ENCODE measurements at places on chromosomes 1 and 21.

GRCh38 chr1:109025694-109026093 lies 16.2 kb downstream of the WDR47 start:
- DNase-seq, result no peak

DNA sequence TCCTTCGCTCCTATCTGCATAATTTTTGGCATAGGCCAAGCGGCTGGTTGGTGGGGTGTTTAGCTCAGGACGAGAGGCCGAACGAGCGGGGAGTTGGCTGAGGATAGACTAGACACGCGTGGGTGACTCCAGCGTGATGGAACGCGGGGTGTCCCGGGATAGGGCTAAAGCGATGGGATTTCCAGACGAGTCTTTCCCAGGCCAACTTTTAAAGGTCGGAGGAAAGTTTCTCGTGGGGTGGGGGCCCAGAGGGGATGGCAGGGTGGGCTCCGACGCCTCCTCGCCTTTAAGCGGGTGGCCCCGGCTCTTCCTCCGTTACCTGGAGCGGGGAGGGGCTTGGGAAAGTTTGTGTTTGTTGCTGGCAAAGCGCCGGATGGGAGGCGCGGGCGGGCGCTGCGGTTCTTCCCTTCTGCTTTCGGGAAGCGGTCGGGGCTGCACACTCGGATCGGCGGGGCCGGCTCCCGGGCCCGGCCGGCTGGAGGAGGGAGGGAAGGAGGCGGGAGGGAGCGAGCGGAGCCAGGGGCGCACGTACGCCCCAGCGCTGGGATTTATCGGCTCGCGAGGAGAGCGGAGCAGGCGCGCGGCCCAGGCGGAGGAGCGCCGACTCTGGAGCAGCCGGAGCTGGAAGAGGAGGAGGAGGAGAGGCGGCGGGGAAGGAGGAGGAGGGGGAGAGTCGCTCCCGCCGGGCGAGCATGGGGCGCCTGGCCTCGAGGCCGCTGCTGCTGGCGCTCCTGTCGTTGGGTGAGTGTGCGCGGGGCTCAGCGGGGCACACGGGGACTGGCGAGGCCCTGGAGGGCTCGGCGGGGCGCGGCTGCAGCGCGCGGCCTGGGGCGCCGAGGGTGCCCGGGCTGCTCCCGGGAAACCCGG lies at the start of gene PTGFRN:
PTGFRN (plus strand) TSS at position 405 of the 867 bp plus-strand sequence; CDS start at position 693, 288 bp downstream.
- no peak for DNase-seq

DNA sequence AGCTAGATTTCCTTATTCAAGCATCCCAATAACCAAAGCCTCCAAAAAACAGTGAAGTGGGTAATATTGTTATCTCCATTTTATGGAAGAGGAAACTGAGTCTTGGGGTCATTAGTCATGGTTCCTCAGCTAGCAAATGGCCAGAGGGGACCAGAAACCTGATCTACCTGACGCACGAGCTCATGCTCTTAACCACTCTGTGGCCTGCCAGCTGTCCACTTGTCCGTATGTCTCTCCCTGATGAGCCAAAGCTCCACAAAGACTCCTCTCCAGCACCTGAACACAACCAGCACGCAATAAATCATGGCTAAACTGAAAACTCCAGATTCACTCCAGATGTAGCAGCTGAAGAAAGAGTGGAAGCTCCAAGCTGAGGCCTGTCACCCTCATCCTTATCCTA lies 5.8 kb downstream of the CAPN8 start:
- no peak for DNase-seq

DNA sequence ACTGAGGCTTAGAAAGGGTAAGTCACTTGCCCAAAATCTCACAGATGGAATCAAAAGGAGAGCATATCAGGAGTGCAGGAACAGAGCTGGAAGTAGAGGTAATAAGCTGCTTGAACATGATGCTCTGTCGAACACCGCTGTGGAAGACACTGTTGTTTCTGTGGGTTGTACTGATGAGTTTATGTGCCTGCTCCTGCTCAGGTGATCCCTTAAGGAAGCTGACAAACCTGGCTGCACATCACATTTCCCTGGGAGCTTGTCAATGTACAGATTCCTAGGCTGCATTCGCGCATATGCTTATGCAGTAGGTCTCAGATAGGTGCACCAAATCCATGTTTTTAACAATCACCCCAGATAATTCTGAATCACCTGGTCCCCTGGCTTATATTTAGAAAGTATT lies 79.7 kb downstream of the ZNF326 start:
- DNase-seq, result no peak

- no peak for DNase-seq
Observed at GRCh38 chr1:214146523-214146922, 134.4 kb upstream of the SMYD2 start.

- no peak for DNase-seq
Observed at GRCh38 chr1:6218375-6219164, 12.7 kb downstream of the RNF207 start.

DNA sequence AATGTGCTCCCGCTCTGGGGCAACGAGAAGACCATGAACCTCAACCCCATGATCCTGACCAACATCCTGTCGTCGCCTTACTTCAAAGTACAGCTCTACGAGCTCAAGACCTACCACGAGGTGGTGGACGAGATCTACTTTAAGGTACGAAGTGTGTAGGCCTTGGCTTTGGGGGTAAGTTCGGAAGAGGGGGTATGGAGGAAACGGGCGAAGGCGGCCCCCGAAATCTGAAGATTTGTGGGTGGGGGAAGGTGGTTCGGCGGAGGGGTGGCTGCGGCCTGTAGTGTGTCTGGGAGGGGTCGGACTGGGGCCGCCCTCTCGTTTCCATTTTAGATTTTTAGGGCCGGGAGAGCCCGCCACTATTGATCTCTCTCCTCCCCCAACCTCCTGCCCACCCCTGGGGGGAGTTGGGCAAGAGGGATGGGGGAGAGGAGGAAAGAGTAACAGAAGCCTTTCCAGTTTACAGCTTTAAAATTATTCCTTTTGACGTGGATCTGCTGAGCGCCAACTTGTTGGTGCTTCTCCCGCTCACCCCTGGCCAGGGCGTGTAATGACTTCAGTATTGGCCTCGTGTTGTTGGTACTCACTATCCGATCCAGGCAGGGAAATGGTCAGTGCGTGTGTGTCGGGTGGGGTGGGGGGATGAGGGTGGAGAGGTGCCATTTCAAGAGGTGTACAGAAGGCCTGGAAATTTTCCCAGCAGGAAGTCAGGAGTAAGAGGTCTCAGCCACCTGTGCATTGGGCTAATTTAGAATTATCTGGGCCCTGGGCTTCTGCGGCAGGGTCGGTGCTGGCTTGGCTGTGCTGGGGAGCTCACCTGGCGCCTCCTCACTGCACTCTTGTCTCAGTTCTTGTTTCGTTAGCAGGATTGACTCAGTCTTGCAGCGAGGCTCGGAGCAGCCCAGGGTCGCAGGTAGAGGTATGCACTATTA lies 880 bp downstream of the PRPF38B start:
- peak; percentile 8 for DNase-seq

DNA sequence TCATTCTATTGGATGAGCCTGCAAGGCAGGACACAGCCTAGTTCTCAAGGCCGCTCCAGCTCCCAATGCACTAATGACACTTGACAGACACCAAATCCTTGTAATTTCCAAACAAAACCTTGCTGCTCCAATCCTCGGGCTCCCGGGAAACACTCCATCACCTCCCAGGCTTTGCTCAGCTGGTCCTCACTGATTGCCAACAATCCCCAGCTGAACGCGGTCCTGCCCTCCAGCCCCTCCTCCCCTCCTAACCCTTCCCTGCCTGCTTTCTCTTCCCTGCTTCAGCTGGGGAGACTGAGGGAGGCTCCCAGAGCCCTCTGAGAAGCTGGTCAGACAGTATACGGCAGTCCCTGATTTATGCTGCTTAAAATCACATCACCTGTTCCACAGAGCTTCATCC lies 114.4 kb upstream of the TNR start:
- DNase-seq, result no peak

DNA sequence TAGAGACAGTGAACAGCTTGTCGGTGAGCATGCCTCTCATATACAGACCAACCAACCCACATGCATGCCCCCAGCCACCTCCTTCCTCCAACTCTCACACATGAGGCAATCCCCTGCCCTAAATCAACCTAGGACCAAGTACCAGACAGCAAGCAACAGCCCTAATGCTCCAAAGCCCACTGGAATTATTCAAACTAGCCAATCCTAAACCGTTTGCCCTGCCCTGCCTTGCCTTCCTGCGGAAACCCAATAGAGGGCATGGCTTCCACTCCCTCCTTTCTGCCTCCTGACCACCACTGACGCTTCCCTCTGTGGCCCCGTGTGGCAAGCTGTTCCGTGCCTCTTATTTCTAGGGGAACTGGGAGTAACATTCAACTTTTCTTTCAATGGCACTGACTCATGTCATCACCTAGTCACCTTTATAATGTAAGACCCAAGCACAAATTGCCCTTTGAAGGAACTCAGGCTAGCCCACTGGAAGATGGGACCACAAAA lies 129.3 kb upstream of the GJB5 start:
- no peak for DNase-seq

GRCh38 chr1:119286587-119287181 lies 81.9 kb upstream of the HAO2 start:
- no peak for DNase-seq

DNA sequence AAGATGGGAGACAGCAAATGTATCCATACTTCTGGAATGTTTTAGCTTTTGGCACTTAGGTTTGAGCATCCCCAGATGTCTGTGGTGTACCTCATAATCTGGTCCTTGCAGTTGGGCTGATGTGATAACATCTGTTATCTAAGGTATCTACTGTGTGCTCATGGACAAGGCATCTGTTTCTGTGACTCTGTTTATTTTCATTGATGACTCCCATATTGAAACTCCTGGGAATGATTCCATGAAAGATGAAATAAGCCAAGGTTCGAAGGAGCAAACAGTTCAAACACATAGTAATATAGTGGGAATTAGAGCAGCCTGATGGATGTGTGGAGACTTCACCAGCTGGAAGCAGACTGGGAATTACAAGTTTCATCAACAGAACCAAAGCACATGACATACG lies 20.7 kb upstream of the TRIM45 start:
- no peak for DNase-seq

DNA sequence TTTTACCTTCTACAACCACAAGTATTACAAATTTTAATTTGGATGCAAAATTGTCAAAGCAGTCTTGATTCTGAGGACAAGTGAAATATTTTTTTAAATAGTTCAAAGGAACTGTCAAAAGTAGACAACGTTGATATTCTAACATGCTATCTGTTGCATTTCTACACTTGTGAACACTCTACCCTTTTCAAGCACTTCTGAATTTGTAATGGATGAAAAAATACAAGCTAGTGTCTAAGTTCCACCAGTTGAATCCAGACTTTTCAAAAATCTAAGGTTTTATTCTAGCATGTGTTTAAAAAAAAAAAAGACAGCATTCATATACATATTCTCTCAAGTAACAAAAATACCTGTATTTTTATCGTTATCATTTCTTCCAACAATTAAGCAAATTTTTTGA lies 2.1 kb downstream of the ARID4B start:
- no peak for DNase-seq

DNA sequence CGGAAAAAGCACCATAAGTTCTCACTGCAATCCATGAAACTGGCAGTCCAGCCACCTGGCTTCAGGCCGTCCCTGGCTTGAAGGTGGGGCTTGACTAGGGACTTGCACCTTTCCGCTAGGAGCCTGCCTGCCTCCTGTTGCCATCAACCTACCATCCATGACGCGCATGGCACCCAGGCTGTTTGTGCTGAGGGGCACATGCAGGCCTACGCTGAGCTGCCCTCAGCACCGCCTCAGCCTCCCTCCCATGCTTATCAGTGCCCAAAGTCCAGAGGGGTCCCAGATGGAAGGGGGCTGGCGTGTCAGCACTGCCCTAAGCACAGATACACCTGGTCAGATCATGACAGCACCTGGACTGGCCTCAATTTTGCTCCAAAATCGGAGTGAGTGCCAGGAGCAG lies 190.2 kb upstream of the LYPLAL1 start:
- no peak for DNase-seq

GRCh38 chr1:5949085-5949760 lies 43.0 kb downstream of the NPHP4 start:
- DNase-seq, result no peak

GRCh38 chr21:42614396-42614795 lies 39.0 kb upstream of the PDE9A start:
- no peak for DNase-seq

DNA sequence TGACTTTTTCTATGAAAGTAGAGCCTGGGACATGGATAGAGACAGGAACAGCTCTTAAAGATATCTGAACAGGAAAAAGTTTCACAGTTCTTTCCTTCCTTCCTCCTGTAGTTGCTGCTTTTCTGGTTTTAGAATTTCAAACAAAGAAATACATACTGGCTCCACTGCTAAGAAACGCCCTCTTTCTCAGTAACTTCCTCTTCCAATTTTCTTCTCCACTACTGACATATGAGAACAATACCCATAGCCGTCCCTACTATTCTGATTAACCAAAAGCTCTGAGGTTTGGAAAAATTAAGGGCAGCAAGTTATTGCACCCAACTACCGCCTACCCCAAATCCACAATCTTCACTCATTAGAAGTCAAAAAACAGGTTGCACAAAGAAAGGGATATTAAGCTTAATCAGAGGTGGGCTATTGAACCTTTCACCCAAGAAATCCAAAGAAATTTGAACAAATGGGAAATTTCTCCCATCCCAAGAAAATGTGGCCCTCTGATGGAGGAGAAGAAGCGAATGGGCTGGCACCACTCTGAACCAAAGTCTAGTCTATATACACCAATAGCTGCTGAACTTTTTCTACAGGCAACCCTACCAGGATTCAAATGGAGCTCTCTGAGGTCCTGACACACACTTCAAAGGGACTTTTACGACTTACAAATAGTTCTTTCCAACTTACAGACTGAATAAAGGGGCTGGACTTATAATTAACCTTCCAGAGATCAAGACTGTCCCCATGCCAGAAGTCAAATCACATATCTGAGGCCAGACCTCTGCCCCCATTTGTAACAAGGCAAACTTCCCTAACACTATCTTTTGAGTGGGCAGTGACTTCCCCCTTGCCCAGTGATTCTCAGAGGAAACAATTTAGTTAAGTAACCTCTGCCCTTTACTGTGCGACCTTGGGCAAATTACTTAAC lies 1.7 kb downstream of the WASF2 start:
- DNase-seq, result no peak

GRCh38 chr1:92087542-92087941 lies 7.4 kb downstream of the BTBD8 start:
- no peak for DNase-seq

GRCh38 chr1:9426291-9426711 lies 113.0 kb upstream of the SLC25A33 start:
- DNase-seq, result peak; percentile 48

GRCh38 chr1:226617109-226617508 lies 68.5 kb downstream of the STUM start:
- DNase-seq, result no peak

DNA sequence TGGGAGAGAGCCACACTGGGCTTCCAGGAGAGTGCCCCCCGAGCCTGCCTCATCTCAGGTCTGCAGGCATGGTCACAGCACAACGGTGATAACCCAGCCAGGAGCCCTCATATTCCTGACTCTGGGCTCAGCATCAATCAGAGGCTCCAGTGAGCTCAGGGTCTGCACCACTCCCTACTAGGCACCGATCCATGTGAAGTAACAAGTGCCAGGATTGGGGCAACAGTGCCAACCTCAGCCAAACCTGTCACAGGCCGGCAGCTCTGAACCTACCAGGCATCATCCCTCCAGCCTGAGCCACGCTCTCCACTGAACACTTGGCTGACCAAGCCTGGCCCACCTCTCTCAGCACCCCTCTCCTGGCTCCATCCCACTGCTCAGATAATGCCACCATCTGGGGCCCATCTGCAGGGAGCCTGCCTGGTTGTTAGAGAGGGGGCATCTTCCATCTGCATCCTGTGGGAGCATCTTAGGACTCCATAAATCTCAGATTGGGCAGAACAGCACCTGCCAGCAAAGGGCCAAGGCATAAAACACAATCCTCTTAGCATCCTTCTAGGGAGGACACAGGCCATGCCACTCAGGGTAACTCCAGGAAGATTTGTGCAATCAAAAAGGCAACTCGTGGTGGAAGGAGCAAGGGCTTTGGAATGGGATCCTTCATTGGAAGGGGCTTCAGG lies 213.7 kb upstream of the CSF3R start:
- DNase-seq, result no peak
